ENCODE measurements at places on chromosomes 16 and 17.

DNA sequence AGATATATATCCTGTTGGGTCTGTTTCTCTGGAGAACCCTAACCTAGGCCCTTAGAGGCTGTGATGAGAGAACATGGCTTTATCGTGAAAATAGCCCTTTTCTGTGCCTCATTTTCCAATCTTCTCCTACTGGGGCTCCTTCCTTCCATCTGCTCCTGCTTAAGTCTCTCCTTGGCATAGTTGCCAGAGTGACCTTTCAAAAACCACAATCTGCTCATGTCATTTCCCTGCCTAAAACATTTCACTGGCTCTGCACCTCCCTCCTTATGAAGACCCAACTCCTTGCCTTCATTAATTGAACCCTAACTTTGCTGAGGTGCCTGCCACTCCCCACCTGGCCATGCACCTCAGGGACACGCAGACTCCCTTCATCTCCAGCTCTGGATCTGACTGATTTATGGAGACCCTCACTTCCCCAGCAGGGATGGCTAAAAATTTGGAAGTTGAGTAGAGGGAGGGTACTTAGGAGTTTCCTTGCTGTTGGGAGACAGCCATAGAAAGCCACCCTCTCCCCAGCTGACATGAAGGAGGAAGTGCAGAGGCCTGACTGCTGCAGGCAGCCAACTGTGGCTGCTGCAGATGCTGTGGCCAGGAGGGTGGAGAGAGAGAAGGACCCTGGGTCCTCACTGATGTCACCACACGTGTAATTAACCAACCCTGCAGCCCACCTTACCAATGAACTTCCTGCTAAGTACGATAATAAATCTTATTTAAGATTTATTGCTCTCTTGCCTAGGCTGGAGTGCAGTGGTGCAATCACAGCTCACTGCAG lies 6.3 kb upstream of the GGA2 start:
- DNase-seq: peak; percentile 60

DNA sequence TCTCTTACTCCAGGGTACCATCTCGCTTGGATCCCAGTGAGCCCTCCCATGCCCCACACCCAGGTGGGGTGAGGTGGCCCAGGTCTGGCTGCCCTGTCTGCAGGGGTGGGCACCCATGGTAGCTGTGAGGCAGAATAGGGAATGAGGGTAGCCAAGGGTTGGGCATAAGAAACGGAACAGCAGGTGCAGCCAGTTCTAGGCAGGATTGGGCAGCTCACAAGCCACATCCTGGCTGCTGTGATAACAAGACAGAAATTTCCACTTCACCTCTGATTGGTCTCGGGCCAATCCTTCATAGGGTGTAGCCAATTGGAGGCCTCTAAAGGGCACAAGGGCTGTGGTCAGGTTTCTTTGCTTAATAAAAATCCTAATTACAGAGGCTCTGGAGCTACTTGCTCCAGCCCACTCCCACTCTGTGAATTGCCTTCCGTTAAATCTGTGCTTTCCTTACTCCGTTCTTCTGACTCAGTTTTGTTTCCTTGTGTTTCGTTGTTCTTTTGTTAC lies 1.5 kb upstream of the ARHGDIG start:
- peak; percentile 65 for DNase-seq

DNA sequence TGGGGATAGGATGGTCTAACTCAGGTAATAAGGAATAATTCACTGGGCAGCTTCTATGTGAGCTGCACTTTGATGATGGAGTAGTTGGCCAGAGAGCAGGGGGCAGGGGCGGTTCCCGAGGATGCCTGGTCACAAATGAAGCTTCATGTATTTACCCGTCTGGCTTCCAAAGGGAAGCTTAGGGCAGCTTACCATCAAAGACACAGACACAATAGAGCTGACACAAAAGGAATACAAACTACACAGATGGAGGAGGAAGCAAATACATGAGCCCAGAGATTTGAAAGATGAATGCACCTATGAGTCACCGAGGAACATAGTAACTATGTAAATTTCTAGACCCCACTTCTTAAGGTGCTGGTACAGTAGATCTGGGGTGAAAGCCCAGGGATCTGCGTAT lies 8.7 kb upstream of the EMP2 start:
- no peak for DNase-seq

- DNase-seq: no peak
Observed at GRCh38 chr16:19601083-19601976, 45.8 kb downstream of the VPS35L start.

DNA sequence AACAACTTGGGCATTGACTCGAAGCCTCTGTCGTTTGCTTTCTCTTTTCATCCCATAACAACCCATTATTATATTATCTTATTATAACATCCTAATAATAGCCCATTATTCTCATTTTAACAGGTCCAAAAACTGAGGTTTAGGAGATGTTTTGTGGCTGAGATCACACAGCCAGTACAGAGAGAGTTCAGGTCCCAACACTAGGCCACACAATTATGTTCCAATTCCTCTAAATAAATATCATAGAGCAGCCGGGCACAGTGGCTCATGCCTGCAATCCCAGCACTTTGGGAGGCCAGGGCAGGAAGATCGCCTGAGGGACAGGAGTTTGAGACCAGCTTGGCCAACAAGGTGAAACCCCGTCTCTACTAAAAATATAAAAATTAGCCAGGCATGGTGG lies 40.3 kb upstream of the KIFC3 start:
- DNase-seq: no peak

- DNase-seq: no peak
Observed at GRCh38 chr17:7781429-7781828, 52.6 kb upstream of the KDM6B start.

DNA sequence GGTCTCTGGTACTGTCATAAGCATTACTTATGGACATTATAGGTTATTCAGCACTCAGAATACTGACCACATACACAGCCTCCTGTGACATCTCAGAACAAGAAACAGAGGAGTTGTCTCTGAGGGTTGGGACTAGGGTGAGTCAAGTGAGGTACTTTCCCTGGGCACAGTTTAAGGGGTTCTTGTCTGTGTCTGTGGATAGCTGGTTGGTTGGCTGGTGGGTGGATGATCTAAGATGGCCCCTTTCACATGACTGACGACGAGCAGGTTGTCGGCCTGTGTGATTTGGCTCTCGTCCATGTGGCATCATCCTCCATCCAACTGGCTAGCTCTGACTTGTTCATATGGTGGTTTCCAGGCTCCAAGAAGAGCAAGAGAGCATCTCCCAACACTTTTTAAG lies 163.9 kb downstream of the PRKCB start:
- DNase-seq: no peak

DNA sequence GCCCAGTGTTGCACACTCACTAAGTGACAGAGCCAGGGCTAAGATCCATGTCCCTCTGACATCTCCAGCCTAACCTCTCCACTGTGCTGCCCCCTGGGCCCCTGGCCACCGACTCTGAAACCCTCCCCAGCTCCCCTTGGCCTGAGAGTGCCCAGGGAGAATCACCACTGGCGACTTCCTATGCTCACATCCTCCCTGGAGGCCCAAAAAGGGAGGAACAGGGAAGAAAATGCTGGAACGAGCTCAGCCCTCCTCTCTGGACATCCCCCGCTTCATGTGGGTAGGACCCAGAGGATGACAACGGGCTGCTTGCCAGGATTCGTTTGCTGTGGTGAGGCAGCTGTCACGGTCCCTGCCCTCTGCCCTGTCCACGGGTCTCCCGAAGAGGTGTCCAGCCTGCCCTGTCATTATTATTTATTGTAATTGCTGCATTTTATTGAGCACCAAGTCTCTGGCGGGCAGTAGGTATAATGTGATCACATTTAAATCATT lies 153.5 kb upstream of the RPL38 start:
- DNase-seq: no peak

- DNase-seq: no peak
Observed at GRCh38 chr16:79801646-79802045, 201.1 kb upstream of the MAF start.

GRCh38 chr17:43406676-43407645 lies 8.2 kb downstream of the ARL4D start:
- DNase-seq: no peak

DNA sequence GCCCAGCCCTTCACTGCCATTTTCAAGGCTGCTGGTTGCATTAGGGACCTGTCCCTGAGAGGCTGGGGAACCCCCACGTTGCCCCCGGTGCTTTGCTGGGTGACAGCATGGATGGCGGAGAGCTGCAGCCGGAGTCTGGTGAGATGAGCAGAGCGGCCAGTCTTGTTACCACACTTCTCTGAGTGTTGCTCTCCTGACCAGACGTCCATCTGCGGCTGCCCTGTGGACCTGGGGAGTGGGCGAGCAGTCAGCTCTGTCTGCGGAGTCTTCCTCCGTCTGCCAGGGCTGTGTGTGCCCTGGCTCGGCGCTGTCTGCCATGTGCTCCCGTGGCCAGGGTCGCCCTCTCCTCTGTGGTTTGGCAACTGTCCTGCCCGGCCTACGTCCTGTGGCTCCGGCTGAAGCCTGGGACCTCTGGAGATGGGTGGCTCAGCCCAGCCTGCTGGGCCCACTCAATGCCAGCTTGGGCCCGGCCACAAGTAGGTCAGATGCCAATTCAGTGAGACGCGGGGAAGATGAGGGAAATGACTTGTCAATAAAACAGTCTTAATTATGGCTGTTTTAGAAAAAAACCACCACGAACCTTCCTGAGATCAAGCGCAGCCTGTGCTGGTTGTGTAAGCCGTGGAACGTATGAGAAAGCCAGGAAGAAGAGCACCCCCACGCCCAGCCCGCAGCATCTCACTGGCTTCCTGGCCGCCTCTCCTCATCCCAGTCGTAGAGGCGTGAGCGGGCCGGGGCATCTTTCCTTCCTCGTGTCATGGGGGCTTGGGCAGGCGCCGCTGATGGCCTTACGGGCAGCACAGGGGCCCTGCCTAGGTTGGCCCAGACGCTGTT lies 7.9 kb downstream of the KCTD5 start:
- no peak for DNase-seq

GRCh38 chr16:72298961-72299360 lies 127.0 kb upstream of the PMFBP1 start:
- DNase-seq: no peak

- DNase-seq: no peak
Observed at GRCh38 chr16:81035975-81036750, 521 bp downstream of the ATMIN start.

DNA sequence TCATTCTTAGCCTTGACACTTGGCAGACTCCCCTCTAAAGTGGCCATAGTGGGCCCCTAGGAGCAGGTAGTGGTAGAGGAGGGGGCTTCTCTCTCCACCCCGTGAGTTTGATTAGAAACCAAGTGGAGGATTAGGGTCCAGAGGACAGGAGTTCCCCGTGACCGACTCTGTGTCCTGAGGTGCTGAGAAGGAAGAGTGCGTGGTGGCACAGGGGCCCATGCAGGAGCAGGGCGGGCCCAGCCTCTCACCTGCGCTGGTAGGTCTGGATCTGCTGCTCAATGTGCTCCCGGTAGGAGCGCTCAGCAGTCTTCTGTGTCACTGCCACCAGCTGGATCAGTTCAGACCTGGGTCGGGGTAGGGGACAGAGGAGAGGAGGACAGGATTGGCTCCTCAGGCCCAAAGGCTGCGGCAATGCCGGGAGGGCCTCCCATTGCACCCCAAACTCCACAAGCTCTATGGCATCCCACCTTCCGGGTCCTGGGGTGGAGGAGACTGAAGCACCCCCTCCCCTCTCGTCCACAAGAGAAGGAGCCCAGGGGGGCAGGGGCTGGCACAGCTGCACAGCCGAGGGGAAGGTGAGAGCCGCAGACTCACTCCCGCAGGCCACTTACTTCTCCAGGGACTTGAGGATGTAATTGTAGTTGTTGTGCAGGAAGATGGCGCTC lies 6.2 kb downstream of the ZACN start:
- no peak for DNase-seq

DNA sequence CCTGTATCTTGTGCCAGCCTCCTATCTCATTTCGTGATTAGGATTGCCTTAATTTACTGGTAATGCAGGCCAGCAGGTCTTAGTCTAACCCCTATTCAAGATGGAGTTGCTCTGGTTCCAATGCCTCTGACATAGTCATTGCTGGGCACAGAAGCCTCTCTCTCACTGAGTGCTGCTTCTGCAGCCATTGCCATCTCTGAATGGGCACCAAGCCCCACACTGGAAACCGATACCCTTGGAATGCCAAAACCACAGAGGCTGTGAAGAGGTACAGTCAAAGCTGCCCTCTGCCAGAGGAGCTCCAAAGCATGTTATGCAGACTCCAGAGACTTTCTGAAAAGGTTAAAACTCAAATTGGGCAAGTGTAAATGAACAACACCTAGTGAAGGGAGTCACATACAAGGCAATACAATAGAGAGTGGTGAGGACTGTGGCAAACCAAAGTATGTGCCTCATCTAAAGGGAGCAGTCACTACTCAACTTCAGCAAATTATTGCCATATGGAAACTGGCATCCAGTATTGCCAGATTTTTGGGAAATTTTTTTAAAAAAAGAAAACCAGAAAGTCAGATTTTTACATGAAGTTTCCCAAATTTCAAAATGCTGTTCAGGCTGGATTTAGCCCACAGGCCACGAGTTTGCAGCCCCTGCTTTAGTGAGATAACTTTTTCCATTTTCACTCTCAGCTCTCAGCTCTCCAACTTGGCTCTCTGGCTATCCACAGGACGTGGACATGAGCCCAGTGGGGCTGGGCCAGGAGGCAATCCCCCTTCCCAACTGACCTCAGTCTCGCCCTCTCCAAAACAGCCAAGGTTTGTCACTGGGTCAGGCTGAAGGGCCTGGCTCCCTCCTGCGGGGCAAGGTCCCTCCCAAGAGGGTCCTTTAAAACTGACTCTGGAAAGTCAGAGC lies 2.1 kb upstream of the MMP2 start:
- DNase-seq: no peak

- DNase-seq: no peak
Observed at GRCh38 chr17:32033223-32033622, 26.0 kb downstream of the LRRC37B start.

DNA sequence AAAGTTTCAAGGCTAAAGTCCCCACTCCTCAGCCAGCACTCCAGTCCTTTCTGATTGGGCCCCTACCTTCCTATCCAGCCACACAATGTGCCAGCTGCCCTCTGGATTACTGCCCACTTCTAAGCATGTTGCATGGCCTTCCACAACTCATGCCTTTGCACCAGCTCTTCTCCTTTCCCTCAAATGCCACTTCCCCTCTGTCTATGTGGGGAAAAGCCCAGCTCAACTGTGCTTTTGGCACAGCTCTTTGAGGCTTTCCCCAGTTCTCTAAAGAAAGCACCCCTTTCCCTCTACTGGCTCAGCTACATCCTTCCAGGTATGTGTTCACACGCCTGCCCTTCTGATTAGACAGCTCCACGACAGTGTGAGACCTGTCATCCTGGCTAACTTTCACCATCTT lies 18.5 kb downstream of the GTF3C1 start:
- no peak for DNase-seq

GRCh38 chr17:4598776-4599504 lies 14.6 kb downstream of the SMTNL2 start:
- DNase-seq: no peak

DNA sequence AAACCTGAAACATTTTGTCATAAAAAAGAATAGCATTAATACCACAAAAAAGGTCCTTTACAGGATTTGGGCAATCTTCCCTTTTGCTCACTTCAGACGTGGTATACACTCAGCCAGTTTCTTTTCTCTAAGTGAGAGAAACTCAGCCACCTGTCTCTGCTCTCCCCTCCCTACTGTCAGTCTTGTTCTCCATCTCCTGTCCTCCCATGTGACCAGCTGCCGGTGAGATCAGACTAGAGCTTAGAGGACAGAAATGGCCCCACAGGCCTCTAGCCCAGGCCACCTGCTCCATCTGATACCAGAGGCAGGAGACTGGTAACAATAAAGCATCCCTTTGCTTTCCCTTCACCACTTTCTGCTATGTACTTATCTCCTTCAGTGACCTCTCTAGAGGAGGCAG lies 34.9 kb downstream of the CMC2 start:
- DNase-seq: no peak

- no peak for DNase-seq
Observed at GRCh38 chr17:37090941-37091340, 142.2 kb downstream of the AATF start.

- no peak for DNase-seq
Observed at GRCh38 chr16:28139530-28139929, 72.2 kb downstream of the XPO6 start.

Data from GF-D8 (cell line).